ENCODE measurements at places on chromosomes 2 and 18.

GRCh38 chr2:96856776-96857666 is 795 bp downstream of the ANKRD39 start:
- DNase-seq, result no peak

- peak; percentile 84 for DNase-seq
Measured at GRCh38 chr2:37802899-37803379, 122.1 kb upstream of the RMDN2 start.

DNA sequence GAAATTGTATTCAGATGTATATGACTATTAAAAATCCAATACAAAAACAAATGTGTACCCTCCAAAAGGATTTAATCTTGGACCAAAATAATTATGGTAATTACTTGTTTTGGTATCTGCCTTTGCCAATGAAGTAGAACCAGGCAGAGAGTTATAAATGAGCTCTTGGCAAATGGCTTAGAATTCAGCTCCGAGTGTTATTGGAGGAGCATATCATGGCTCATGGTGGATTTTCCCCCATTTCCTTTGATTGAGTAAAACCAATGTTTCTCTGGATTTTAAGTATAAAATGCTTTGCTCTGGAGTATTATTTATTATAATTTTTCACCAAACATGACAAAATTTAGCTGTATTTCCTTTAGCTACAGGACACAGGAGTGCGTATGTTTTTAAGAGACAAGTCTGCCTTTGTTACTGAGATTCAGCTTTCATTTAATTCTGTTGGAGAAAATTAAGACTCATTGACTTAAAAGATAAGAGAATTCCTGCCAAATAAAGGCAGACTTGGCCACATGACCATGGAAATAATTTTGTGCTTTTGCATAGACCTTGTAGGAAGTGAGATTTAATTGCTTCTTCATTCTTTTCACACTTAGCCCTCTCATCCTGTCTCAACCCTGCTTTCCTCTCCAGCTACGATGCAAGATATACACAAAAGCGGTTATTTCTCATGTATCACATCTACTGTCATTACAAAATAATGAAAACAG is 281.0 kb upstream of the SOX11 start:
- no peak for DNase-seq

DNA sequence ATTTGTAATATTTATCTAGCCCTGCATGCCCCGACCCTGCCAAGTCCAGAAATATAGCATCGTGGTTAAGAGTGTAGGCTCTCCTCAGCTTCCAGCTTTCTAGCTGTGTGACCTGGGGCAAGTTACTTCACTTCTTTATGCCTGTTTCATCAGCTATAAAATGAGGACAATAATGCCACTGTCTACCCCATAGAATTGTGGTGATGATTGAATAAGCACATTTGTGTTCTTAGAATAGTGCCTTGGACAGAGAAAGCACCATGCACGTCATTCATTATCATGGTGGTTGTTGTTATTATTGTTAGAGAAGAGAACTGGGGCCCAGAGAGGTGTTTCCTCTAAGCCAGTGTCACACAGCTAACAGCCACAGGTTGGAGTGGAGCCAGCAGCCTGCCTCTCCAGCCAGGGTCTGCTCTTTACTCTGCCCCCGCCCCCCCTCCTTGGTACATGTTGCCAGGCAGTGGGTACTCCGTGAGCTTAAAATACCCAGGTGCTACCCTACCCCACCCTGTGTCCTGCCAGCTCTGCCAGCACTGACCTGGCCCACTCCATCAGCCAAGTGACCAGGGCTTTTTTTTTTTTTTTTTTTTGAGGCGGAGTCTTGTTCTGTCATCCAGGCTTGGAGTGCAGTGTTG is 202.1 kb downstream of the CTIF start:
- no peak for DNase-seq

DNA sequence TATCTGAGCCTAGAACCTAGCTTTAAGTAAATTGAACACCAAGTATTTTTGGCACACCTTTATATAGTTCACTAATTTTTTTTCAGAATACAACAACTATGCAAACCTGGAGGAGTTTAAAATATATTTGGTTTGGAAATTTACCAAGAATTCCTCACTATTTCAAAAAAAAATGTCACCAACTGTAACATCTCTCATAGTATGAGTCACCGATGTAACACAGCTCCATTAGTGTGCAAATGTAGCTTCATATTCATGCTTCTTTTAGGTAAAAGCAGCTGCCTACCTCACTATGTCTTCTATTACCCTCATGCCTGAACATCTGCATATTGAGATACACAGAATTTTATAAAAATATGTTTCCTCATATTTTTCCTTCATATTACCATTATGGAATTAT is 80.5 kb downstream of the NRXN1 start:
- peak; percentile 6 for DNase-seq

DNA sequence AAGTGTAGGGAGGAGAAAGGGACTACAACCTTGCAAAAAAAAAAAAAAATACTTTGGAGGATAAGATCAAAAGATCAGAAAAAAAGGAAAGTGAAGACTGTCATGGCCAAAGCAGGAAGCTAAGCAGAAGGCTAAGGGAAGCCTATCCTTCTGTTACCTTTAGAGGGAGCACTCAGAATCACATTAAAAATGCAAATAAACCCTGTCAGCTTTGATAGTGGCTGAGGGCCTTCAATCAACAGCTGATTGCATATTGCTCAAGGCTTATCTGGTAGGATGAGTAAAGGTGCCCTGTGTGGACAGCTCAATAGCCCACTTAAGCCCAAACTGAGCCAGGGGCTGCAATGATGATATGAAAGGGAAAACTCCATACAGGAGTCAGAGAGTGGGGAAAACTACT is 1021.2 kb downstream of the LRP1B start:
- DNase-seq, result peak; percentile 1

DNA sequence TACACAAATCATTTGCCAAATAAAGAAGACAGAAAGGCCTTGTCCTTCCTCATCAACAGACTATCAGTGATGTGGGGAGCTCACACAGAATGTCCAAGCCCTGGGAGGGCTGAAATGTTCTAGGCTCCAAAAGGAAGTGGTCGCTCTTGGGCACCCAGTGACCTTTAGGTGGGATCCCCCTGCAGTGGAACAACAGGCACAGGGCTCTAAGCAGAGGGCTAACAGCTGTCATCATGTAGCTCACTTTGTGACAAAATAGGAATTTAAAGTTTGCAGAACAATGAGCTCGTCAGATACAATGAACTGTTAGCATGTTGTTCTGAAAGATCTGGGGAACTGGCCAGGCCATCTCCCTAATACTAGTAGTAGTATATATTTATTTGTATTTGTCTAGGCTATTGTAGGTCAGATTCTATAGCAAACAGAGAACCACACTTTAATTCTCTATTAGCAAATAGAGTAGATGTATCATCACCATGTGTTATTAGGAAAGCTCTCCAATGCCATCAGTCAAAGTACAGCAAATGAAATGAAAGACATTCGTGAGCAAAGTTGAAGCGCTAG is 151.5 kb upstream of the MAP3K20 start:
- DNase-seq, result no peak

DNA sequence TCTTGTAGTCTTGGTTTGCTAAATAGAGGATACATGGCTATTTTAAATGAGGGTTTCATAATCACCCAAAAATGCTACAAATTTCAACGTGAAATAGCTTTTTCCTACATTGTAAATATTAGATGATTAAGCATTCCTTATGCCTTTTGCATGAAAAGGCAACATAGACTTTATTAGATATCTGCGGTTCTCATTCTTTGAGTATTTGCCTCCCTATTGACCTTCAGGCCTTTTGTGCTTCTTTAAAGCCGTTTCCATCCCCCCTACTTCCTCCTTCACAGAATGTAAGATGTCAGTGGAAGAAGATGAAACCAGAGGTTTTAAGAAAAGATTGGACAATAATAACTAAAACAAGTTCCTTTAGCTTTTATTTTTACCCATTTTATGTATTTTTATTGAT is 144.1 kb downstream of the UBE2E3 start:
- DNase-seq, result no peak

DNA sequence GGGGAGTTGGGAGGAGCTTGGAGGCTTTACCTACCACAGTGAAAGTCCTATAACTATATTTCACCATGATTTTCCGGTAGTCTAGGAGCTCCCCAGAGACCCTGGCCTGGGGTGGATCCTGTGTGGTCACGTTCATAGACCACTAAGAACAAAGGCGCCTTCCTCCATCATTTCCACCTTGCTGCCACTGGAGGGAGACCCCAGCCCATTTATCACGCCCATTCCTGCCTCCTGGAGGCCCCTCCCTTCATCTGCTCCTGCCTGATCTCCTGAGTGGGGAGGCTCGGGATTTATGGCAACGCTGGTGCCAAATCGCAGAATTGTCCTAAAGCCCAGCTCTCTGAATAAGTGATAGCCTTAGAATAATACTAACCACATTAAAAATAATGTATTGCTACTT is 507.6 kb upstream of the SPHKAP start:
- peak; percentile 17 for DNase-seq

GRCh38 chr2:151071382-151071781 is 190.3 kb downstream of the RBM43 start:
- DNase-seq, result no peak

- DNase-seq, result no peak
Measured at GRCh38 chr2:129880309-129880708, 99.2 kb upstream of the RAB6C start.

DNA sequence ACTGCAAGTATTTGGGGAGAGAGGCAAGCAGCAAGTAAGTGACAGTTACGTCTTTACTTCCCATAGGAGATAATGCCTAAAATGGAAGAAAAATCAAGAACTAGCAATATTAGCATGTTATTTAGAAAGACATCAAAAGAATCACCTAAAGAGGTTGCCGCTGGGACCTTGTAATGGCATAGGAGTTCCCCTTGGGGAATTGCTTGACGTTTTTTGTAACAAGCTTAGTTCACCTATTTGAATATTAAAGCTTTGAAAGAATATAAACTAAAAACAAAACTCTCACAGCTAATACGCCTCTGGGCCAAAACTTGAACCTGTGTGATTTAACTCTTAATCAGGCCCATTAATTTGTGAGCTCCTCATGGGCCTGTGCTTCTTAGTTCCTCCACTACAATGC is 89.0 kb downstream of the AAK1 start:
- no peak for DNase-seq

GRCh38 chr2:69369802-69370201 is 17.2 kb downstream of the GFPT1 start:
- no peak for DNase-seq

DNA sequence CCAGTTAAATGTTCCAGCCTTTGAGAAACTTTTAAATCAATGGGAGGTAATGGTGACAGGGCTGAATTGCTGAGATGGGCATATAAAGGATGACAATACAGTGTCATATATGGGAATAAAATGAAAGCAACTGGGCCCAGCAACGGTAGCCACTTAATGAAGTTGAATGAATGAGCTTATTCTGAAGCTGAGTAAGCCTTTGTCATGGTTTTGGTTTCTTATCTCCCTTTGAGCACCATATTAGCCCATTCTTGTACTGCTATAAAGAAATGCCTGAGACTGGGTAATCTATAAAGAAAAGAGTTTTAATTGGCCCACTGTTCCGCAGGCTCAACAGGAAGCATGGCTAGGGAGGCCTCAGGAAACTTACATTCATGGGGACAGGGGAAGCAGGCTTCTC is 3.5 kb upstream of the THUMPD2 start:
- no peak for DNase-seq

GRCh38 chr2:50850290-50850969 is 181.5 kb downstream of the NRXN1 start:
- no peak for DNase-seq

DNA sequence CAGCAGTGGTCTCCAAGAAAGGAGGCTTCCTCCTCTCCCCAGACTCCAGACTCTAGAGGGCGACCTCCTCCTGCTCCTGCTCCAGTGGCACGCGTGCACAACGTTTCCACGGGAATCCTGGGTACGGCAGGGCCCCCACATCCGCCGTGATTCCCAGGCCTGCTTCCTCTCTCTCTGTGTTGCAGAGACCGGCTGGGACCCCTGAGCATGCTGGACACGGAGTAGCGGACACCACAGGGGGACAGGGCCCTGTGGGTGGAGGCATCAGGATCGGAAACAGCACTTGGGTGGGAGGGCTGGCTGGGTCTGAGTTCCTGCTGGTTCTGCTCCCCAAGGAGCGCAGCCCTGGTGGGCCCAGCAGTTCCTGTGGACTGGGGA is 75.9 kb upstream of the SLC35G4 start:
- DNase-seq, result no peak

GRCh38 chr18:79588636-79589481 is 90.7 kb upstream of the CTDP1 start:
- DNase-seq, result peak; percentile 44

DNA sequence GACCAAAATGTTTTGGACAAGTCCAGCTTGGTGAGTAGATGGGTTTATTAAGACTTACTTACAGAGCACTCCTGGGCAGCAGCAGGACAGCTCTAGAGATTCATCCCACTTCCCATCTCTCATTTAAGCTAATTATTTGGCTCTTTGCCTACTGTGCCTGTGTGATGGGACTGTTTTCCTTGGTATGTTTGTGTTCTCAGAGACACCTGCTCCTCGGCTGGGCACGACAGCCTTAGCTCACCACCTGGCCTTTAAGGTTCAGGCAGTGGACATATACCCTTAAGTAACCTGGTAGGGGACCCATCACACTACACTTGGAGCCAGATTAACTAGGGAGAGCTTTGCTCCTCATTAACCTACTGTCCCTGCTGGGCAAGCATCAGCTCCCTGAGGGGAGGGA is 41.7 kb upstream of the EFEMP1 start:
- DNase-seq, result no peak

DNA sequence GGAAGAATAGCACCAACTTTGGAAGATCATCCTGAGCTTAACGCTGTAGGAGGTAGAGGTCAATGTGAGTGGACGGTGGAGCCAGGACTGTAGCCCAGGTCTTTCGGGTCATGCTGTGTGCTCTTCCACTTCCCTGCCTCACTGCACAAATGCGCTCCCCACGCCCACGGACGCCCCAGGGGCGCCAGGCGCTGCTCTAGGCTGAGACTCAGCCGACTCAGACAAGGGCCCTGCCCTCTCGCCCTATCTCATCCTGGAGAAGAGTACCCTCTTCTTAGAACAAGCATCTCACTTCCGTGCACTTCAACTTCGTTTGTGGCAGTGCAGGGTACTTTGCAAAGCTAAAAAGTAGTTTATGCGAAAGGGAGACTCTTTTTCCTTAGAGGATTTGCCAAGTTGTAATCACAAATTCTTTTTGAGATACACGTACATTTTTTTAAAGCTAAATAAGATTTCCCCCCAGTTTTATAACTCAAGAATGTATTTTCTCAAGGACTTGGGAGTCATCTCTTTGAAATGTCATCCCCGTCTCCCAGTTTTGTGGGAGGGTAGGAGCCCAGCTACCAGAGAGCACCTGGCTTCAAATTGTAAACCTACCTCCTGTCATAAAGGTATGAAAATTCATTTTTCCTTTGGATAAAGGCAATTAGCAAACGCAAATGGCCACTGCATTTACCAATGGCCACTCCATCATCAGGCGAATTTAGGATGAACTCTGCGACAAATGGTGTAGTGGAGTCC is 1.2 kb upstream of the PRELID3A start:
- DNase-seq, result no peak

Data from RWPE1 (cell line).